ENCODE measurements at places on chromosomes 2 and 18. TPM values are rescaled to one million over a fixed set of nuclear protein-coding genes. Genes with fewer than 3 reads are reported as not detected.

Gene GAL3ST2
- total RNA-seq = not detected

Gene SCYGR4
- total RNA-seq = not detected

Gene MALT1
- total RNA-seq = 18.0 TPM

- no peak overlapping the region for H3K27ac ChIP-seq
- H3K4me1 ChIP-seq = no peaks in the 10 kb centered on the region
- no peaks in the 10 kb centered on the region for H3K36me3 ChIP-seq
- peaks cover 2% of the 10 kb centered on the region for H3K27me3 ChIP-seq
- H3K4me3 ChIP-seq = no peak overlapping the region
Measured at GRCh38 chr18:49030692-49031443, 80.1 kb upstream of the SMAD7 start.

- H3K36me3 ChIP-seq = no peaks in the 10 kb centered on the region
- H3K4me3 ChIP-seq = no peak overlapping the region
- H3K27ac ChIP-seq = no peak overlapping the region
- H3K27me3 ChIP-seq = no peaks in the 10 kb centered on the region
- no peaks in the 10 kb centered on the region for H3K4me1 ChIP-seq
- no peak for DNase-seq
Measured at GRCh38 chr18:46385124-46385523, 271.9 kb downstream of the LOXHD1 start.
